ENCODE measurements at places on chromosomes 13 and 19.
A peak's percentile ranks its signal among the peaks of the same experiment; 100 is the strongest.

DNA sequence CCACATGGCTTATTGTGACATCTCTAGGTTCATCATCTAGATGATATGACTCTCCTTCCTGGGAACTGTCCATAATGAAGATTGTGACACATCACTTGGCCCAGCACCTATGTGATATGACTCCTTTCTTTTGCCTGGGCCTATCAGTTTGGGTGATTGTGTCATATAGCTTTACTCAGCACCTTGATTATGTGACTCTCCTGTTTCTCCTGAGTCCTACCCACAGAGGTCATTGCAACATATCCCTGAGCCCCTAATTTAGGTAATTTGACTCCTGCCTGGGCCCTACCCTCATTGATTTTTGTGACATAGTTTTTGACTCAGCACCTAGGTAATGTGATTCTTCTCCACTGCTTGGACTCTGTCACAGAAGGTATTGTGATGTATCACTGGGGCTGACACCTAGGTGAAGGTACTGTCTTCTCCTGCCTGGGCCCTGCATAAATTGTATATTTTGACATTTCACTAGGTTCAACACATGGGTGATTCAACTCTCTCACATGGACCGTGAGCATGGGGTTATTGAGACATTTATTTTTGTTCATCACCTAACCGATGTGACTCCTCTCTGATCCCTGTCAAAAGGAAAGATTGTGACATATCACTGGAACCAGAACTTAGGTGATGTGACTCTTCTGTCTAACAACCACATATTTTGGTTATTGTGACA, 26.2 kb upstream of the ZNF254 start:
- DNase-seq = no peak

- no peak for DNase-seq
These were observed 133.5 kb upstream of the KL start for GRCh38 chr13:32882691-32883090.

DNA sequence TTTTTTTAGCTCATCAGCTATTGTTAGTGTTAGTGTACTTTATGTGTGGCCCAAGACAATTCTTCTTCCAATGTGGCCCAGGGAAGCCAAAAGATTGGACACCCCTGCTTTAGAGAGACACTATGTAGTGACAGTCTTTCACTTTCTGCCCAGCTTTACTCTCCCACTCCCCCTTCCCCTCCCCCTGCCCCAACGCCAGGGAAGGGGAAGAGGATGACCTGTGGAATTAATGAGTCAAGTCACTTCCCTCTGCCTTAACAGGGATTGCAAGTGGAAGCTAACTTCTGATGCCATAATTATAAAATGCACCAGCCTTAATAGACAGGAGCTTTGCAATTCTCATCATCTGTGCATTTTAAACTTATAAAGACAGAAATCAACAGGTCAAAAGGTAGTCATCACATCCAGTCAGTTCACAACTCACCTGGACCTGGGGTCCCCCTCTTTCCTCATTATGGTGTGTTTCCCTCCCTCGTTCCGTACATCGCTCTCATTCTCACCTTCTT, 1.6 kb downstream of the ZNF415 start:
- DNase-seq = no peak

DNA sequence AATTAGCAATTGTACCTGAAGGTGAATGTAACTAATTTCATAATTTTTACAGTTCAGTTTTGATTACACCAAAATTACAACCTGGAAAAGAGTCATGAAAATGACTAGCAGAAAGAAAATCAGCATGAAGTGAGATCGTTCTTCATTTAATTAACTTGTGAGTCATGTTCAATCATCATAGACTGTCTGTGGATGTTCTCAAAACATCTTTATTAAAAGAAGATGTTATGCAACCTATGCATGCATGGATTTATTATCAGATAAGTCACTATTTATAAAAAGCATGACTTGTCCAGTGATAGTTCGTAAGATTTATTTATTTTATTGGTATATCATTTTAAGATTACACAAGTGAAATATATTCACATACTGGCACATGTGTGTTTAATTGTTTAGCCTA, 245.9 kb downstream of the ITGBL1 start:
- no peak for DNase-seq

DNA sequence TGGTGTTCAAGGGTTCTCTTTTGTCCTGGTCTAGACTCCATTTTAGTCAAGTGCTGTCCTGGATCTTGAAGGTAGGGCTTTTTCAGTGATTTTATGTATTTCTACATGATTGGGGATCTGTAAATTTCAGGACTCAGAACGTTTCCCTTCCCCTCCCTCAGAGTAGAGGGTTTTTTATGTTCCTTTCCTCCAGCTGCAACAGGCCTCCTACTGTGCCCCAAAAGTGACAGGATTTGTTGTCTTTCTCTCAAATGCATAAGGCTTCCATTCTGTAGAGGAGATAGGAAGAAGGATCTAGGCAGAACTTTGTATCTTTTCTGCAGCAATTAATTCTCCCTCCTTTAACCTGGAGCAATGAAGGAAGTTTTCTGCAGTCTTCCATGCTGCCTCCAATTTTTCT, 251.3 kb downstream of the MAB21L1 start:
- DNase-seq = no peak

DNA sequence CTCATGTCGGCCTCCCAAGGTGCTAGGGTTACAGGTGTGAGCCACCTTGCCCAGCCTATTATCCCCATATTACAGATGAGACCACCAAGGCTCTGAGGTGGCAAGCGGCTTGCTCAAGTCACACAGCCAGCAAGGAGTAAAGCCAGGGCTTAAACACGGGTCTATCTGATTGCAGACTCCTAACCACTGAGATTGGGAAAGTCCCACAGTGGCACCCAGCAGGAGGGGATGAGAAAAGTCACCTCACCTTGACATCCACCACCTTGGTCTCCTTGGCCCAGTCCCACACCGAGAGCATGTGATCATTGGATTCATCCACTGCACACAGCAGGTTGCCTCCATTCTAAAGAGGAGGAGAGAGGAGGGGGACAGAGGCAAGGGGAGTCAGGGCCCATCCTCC, 9.5 kb downstream of the EML2 start:
- DNase-seq = no peak

- no peak for DNase-seq
These were observed 478.4 kb downstream of the TSHZ3 start for GRCh38 chr19:30870876-30871275.

- DNase-seq = no peak
These were observed 2236.5 kb downstream of the PCDH9 start for GRCh38 chr13:64993514-64994164.

DNA sequence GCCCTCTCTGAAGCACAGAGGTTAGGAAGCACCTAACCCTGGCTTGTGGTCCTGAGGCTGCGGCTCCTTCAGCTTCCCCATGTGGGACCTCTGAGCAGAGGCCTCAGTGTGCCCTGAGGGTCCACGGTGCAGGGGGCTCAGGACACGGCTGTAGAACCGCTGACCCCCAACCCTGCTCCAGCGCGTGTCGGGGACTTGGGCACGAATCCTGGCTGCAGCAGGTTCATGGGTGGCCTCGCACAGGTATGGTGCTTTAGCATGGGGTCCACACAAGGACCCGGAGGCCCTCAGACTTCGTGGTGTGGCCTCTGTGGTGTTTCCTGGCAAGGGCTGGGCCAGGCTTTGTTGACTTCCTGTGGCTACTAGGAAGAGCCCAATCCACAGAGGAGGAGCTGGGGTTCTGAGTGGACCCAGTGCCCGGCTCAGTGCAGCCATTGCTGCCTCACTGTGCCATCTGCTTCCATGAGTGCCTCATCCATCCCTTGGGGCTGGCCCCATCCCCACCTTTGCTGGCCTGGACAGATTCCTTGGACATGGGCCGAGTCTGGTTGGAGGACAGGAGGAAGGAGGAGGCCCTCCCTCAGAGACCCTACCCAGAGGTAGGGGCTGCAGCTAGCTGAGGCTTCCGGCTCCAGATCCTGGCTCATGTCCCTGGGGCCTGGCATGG, 24.5 kb downstream of the ZBTB7A start:
- no peak for DNase-seq

DNA sequence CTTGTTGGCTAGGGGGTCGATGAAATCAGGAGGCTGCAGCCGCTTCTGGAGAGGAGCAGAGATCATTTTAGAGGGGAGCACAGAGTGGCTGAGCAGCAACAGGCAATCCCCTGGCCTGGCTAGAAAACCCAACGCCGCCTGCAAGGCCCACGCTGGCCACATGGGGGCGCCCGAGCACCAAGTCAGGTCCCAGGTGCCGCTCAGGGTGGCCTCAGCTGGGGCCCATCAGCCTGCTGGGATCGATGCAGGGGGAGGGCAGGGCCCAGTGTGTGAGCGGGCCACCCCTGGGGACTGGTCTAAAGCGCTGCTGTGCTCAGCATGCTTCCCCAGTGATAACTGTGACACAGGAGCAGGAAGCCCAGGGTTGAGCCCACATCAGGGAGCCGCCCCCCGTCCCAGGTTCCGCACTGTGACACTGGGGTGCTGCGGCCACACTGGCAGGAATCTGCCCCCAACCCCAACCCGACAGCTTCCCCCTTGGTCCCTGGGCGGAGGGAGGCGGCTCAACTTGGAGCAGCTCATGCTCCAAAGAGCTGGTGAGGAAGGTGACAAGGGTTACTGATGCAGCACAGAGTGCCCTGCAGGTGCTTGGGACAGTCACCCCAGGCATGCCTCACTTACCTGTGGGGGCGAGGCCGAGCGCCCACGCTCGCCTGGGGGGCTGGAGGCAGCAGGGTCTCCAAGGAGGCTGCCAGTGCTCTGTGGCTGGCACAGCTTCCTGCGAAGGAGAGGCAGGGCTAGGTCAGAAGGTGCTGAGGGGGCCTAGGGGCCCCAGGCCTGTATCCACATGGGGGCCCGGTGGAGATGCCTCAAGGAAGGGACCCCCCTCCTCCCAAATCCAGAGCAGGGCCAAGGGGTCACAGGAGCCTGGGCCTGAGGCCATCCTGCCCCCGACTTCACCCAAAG, 13.3 kb upstream of the ISYNA1 start:
- DNase-seq = peak; percentile 60

DNA sequence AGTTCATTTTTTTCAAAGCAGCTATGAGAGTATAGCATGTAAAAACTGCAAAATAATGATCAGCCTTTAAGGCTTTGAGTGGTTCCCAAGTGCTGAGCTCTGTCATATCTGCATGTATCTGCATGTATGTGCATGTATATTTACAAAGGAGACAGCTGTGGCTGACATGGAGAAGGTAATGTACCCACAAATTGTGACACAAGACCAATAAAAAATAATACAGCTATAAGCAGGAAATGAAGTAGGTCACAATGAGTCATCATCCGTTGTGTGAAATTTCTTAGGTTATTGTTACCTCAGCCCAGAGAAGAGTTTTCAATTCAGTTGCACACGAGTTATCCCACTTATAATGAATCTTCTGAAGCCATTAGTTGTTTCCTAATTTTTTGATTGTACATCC, 60.9 kb upstream of the MED4 start:
- peak; percentile 21 for DNase-seq

DNA sequence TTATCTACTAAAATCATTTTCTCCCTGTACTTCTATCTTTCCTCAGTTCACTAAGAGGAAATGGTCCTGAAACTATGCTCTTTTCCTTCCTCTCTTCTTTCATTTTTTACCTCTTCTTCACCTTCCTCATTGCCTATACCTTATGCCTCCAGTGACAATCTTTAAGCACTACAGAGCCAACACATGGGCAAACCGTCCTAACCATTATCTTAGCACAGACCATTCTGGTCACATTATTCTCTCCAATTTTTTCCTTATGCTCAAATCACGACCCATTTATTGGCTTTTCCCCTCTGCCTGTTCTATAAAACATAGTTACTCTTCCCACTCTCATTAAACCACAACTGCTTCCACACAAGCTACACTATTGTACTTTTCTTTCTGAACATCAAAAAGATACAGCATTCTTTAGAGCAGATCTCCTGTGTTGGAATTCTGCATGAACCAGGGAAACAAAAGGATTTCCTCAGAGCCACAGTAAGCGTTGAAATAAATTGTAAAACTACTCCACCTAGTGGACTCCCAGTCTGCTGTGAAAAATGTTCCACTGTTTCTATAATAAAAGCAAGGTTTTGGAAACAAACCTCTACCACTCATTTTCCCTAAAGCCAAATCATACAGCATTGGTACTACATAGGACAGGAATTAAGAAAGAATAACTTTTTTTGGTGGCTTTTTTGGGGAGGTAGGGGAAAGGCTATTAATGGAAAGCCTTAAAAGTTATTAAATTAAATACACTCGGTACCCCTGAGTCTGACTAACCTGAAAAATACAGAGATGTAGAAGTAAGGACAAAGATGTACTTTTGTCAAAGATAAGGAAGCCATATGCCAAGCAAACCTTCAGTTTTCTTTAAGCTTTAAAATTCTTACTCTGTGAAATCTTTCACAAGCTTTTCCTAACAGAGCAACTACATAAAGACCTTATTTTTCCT, 19.5 kb downstream of the NUFIP1 start:
- DNase-seq = peak; percentile 66

- DNase-seq = peak; percentile 1
These were observed 244.4 kb upstream of the MAB21L1 start for GRCh38 chr13:35720690-35721554.

DNA sequence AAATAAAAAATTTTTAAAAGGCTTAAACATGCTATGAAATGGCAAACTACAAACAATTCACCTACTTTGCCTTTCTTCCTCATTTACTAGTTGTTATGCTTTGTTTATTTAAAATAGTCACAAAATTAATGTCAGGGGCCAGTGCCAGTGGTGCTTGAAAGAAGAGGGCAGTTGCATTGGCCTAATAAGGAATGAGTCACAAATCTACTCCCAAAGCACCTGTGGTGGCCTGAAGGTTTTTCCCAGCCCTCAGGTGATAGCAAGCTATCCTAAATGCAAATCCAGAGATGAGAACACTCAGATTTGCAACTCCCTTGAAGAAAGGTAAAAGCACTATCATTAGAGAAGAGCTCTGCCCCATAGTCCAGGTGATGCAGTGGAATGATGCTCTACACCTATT, 103.6 kb downstream of the MBNL2 start:
- no peak for DNase-seq

GRCh38 chr13:75316427-75316826, 165.5 kb downstream of the TBC1D4 start:
- DNase-seq = no peak

DNA sequence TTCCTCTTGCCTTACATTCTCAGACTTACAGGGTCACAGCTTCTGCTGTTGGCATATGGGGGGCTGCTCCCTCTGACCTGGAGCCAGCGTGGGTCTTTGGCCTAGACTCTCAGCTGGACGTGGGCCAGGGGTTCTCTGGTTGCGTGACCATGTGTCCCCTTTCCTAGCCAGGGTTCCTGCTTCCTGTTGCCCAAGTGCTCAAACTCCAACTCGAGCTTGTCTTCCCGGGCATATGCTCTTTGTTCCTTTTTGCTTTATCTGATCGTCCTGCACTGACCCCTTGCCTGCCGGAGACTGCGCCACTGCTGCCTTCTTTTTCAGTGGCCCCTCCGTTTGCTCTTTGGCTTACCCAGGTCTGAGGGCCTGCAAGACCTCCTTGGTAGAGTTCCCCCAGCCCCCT, 25.3 kb upstream of the GPR183 start:
- DNase-seq = no peak

- DNase-seq = no peak
These were observed 16.6 kb downstream of the DDX39A start for GRCh38 chr19:14402332-14403144.

DNA sequence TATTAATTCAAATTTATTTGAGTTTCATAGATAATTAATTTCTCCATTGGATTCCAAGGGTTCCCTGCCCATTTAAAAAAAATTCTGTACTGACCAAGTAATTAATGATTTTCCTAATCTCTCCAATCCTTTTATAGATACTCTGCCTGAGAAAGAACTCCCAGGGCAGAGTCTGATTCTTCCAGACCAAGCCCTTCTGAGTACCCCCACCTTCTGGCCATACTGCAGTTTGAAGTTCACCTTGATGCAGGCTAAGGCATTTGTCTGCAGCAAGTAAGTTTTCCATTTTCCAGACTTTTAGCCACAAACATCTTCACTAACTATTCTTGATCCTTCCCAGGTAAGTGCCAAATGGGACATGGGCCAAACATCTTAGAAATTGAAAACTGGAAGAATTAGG, 195.9 kb downstream of the LHFPL6 start:
- no peak for DNase-seq

- no peak for DNase-seq
These were observed 94.7 kb upstream of the GJB6 start for GRCh38 chr13:20326809-20327208.
